ENCODE measurements at places on chromosomes 11 and 22.

GRCh38 chr22:28249402-28249801, 330.3 kb upstream of the PITPNB start:
- no peak for DNase-seq

DNA sequence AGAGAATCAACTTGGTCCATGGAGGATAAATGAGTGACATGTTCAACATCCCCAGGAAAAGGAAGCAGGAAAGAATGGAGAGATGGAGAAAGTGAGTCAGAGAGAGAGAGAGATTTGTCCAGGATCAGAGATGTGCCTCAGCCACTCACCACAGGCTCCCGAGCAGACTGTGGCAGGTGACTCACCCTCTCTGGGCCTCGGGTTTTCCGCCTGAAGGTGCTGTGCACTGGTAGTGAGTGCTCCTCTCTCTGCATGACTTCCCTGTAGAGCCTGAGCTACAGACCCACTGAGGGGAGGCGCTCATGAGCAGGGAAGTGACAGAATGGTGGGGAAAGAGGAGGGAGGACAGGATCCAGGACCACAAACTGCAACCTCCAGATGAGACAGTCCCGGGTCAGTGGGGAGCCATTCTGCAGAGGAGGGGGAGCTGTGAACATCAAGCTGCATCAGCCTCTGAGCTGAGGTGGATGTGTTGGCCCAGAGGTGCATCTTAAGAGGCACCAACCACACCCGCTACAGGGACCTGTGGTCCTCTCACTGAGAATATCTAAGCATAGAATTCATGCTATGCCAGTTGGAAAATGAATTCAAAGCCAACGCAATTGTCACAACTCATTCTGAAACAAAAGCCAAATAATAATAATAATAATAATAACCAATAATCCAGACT, 433.4 kb downstream of the BRD1 start:
- no peak for DNase-seq

DNA sequence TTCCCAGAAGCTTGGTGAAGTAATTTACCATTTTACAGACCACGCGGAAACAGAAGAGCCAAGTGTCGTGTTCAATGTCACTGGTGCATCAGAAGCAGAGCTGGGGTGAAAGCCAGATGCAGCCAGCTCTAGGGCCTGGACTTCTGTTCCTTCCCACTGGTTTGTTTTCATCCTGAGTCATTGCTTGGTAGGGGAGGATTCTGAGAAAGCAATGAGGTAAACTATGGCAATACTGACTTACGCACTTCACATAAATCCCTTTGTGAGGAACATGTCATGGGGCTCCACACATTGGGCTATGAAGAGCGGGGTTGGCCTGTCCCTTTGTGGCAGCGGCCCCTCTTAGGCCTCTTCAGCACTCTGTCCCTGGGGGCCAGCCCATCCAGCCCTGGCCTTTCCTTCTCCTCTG, 52.4 kb upstream of the RBFOX2 start:
- no peak for DNase-seq

DNA sequence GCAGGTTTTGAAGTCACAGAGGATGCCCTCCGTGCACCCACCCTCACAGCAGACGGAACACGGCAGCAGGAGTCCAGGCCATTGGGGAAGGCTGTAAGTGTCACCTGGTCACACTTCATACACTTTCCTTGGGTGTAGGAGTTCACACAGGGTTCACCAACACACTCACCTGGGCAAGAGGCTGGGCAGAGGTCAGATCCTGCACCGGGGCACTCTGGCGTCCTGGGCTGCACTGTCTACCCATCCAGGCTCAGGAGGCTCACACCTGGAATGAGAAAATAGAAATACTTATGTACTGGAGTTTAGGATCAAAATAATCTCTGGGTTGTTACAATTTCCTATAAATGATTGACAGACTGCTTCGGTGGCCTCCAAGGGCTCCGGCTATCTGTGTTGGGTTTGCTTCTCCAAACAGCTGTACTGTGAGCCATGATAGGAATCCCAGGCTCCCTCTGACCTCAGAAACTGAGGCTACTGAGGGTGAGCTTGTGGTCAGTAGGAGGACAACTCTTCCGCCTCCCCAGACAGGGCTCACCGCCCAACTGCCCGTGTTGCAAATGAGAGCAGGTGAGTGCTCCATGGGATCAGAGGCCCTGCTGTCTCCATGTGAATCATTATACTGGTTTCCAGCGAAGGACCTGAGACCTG, 20.1 kb upstream of the CARS1 start:
- DNase-seq = no peak

DNA sequence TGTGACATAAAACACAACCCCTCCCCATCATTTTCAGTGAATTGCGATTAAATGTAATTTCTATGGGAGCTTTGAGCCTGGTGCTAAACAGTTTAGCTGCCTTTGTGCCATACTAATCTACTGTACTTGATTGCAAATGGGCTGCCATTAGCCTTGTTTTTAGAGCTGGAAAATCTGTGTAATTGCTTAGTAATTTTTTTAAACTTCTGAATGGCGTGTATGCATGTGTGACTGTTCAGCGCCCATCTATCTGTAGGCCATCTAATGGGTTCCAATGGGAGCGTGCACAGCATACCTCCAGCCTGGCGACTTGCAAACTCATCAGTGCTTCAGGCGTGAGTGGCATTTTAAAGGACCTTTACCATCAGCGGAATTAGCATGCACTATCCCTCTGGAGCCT, 142.7 kb upstream of the KIRREL3 start:
- no peak for DNase-seq
